AG20443 (cell line): ENCODE measurements at places on chromosomes 1 and 21.

DNA sequence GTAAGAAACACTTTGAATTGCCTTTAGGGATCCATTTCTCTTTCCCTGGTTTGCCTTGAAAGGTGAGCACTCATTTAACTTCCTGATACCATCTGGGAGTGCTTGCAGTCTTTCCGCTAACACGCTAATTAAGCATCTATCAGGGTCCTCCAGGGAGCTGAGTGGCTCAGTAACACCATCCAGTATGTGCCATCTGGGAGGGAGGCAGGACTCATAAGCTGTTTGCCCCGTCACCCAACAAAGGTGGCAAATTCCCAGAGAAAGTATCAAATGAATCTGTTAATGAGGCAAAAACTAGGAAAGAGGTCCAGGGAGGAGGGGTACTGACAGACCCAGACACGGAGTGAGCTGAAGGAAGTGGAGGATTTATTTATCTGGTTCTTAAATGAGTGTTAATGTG, 430.9 kb downstream of the HLX start:
- DNase-seq: no peak

- no peak for DNase-seq
These were observed 20.6 kb upstream of the PTTG1IP start for GRCh38 chr21:44893948-44894656.

GRCh38 chr1:17609529-17609928, 70.0 kb downstream of the ARHGEF10L start:
- no peak for DNase-seq

DNA sequence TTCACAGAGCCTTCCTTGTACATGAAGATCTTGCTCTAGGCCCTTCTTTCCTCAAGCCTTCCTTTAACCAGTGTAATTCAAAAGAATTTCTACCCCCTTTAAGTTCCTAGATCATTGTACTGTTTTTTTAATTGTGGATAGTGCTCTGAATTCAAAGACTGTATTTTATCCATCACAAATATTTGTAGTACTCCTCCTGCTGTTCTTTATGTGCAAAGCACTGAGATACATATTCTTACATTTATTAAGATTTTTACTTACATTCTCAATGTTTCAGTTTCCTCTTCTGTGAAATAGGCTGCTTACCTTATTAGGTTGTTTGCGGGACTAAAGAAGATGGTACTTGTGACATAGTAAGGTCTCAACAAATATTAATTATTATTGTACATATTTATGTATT, 168.8 kb upstream of the PDE4B start:
- DNase-seq: no peak

DNA sequence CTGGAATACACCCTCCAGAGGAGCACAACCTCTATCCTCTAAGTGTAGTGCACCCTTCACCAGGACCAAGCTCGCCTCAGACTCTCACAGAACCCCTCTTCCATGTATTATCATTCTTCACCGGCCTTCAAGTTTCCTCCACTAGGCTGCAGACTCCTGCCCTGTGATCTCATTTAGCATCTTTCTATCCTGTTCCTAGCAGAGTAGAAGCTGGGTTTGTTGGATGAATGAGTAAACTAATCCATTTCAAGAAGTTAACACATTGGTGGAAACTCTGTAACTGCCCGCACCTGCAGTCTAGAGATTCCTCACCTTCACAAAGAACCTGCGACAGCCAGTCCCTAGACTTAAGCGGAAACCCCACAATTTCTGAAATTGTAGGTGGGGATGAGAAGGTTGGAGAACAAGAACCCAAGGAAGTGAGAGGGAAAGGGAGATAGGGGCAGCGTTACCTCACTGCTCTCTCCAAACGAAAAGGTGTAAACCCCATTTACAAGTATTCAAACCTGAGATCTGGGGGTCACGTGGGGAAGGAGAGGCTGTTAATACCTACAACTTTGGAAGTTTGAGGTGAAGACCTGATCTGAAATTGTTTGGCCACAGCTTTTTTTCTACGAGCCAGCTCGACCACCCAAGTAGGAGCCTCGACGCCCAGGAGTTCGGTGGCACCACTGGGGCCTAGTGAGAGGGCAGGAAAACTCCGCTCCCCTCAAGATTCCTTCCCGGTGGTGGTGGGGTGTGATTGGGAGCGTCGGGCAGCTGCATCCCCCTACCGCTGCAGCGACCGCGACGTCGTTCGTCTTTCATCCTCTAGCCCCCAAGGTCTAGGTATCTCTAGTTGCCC, 1.2 kb downstream of the PTPN14 start:
- DNase-seq: peak; percentile 43

DNA sequence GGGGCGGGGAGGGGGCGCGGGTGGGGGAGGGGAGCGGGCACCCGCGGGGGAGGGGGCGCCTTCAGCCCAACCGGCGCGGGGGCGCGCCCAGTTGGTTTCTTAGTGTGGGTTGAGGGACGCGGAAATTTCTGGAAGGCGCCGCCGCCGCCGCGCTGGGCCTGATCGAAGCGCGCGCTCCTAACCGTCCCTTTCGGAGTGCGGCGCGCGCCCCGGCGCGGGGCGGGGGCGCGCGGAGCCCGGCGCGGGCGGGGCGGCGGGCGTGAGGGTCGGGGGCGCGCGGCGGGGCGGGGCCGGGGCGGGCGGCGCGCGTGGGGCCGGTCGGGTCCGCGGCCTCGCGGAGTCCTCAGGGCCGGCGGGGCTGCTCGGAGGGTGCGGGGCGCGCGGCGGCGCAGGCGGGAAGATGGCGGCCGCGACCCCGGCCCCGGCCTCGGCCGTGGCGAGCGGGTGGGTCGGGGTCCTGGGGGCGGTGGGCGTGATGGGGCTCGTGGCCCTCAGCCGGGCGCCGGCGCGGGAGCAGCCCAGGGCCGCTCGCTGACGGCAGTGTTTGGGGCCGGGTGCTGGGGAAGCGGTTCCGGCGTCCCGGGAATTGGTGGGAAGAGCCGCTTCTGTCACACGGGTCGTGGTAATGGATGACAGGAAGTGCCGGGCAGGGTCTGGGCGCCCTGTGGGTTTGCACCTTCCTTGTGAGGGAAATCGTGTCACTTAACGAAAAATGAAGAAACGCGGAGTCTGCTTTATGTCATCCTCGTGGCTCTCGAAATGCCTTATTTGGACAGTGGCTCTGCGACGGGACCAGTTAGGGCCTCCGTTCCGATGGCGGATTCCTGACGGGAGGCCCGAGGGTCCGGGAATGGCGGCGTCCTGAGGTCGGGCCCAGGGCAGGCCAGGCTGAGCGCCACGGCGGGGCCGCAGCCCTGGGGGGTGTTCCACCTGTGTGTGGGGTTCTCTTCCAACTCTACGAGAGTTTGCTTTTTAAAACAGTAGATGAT, 764 bp downstream of the PKNOX1 start:
- DNase-seq: peak; percentile 92

DNA sequence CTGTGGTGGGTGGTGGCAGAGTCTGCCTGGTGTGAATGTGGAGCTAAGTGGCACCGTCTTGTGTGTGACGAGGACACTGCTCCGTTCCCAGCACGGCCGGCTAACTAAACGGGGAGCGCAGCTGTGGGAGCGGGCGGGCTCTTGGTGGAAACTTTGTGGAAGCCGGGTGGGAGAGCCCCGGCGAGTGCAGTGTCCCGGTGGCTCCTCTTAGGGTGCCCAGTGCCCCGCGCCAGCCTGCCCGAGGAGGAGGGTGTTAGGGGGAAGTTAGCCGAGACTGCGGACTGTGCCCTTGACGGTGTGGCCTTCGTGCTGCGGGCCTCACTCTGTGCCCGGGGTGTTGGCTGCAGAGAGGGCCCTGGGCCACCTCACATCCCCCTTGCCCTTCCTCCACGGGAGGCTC, 9.9 kb downstream of the PEX10 start:
- DNase-seq: no peak

- DNase-seq: no peak
These were observed 38.7 kb downstream of the ELF3 start for GRCh38 chr1:202049129-202049528.

DNA sequence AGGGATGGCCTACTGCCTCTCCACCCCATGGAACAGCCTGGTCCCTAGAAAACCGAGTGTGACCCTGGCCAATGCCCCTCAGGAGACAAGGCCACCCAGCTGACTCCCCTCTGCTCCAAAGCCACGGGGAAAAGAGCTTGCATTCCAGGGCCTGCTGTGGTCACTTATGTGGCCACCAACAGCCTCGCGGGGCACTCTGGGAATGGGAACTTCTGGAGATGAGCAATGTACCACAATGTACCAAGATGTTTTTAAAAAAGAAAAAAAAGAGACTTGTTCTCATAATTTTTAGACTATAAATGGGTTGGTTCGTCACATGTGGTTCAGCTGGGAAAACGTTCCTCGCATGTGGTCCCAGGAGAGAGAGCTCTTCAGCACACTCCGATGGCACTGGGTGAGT, 62.8 kb downstream of the SLC66A1 start:
- peak; percentile 56 for DNase-seq

DNA sequence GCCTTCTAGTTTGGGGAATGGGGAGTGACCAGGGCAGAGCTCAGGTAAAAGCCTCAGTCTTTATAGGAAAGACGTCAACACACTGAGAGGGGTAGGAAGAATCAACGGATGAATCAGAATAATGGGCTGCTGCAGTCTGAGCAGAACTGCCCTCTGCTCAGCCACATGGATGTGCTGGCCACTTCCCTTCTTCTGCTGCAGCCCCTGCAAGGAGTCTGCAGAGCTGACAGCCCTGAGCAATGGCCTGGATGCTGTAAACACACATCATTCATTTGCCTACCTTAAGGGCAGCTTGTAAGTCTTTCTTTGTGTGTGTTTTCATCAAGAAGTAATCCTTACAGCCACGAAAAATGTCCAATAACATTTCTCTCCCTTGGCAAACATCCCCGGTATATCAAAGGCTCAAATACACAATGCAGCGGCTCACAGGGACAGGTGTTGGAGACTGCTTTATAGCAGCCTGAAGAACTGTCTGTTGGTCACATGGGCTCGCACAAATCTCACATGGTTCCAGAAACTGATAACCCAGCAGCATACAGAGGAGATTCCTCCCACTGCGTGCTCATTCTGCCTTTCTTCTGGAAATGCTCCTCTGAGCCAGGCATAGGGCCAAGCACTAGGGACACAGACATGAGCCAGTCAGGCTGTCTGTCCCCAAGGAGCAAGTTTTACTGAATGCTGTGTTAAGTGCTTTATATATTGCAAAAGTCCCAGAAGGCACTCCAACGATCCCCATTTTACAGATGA, 110.1 kb downstream of the HMGB4 start:
- no peak for DNase-seq

- no peak for DNase-seq
These were observed 7.6 kb upstream of the EIF4G3 start for GRCh38 chr1:21184276-21184675.

GRCh38 chr1:62906428-62906886, 122.5 kb downstream of the ATG4C start:
- DNase-seq: peak; percentile 25

DNA sequence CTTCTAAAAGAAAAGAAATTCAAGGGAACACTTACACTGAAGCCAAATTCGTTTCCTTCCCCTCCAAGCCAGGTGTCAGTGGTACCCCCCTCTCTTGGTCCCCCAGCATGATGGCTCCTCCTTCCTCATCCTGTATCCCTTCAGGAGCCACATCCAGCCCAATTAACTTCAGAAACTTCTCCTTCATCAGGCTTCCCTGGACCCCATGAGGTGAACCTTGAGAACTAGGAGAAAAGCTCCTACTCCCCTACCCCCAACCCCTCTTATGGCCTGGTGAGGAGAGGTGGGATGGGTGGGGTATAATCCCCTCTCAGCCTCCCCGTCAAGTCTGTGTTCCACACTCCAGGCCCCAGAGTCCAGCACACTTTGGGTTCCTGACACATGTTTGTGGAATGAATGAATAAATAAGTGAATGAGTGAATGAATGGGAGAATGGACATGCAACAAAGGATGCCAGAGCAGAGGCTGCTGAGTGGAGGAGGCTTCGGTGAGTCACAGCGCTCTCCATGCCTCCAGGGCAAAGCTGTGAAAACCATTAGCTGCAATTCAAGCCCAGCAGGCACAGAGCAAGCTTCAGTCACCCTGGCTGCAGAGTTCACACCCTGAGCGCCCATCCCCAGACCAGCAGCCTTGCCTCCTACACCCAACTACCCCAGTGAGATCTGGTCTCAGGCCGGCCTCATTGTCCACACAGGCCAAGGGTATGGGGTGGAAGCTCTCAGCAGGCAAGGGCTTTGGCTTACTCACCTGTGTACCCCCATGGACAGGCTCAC, 43.8 kb downstream of the BATF3 start:
- peak; percentile 72 for DNase-seq

DNA sequence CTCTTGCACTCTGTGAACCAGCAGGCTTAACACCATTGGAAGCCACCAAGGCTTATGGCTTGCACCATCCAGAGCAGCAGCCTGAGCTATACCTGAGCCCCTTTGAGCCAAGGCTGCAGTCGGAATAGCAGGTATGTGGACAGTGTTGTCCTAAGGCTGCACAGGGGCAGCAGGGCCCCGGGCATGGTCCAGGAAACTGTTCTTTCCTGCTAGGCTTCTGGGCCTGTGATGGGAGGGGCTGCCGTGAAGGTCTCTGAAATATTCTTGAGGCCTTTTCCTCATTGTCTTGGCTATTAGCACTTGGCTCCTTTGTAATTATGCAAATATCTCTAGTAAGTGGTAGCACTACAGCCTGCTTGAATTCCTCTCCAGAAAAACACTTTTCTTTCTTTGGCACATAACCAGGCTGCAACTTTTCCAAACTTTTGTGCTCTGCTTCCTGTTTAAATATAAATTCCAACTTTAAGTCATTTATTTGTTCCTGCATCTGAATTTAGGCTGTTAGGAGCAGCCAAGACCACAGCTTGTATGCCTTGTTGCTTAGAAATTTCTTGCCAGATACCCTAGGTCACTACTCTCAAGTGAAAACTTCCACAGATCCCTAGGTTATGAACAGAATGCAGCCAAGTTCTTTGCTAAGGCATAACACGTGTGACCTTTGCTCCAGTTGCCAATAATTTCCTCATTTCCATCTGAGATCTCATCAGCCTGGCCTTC, 5.2 kb downstream of the KRTAP20-4 start:
- no peak for DNase-seq

DNA sequence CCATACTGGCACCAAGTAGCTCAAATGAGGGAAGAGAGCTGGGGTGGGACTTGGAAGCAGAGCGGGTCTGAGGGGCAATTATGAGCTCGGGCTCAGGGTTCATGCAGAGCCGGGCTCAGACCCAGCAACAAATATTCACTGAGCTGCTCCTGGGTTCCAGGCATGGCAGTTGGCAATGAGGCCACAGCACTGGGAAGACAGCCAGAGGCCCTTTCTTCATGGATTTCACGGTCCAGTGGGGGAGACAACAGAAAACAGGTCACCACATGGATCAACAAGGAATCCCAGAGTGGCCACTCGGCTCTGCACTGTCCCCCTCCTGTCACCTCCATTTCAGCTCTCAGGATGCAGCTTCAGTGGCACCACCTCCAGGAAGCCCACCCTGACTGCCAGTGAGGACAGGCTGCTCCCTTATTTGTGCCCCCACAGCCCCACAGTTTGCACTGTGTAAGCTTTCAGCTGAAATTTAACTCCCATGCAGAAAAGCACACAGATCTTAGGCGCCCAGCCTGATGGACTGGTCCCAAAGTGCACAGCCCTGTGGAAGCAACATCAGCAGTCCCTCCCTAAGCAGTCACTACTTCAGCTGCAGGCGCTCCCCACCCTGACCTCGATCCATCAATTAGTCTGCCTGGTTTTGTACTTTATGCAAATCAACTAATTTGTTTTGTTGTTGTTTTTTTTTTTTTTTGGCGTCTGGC, 22.4 kb downstream of the ARHGEF19 start:
- DNase-seq: no peak
